Activated naive CD4-positive, alpha-beta T cell treated with anti-CD3 and anti-CD28 coated beads for 36 hours (primary cell): ENCODE measurements at places on chromosomes 1 and 21.
A peak's percentile ranks its signal among the peaks of the same experiment; 100 is the strongest.

DNA sequence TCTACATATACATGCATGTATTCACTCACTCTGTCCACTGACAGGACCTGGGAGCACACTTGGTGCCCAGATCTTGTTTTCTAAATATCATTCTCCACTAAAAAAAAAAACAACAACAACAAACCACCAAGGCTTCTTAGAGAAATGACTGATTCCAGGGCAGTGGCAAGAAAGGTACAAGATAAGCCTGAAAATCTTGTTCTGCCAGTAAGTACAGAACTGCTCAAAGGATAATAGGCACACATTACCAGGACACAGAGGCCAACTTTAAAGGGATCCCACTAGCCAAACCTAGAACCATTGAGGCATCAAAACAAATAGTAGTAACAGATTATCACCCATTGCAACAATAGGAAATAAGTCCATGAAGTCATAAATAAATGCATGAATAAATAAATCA, 10.7 kb downstream of the HSD11B1 start:
- peak overlapping the region; percentile 60 for H3K4me3 ChIP-seq
- peaks cover 14% of the 10 kb centered on the region for H3K36me3 ChIP-seq
- H3K4me1 ChIP-seq = peaks cover 64% of the 10 kb centered on the region
- no peak for DNase-seq

- DNase-seq = peak; percentile 87
- peak overlapping the region; percentile 68 for H3K27ac ChIP-seq
- peaks cover 7% of the 10 kb centered on the region for H3K36me3 ChIP-seq
- H3K27me3 ChIP-seq = no peaks in the 10 kb centered on the region
- H3K4me3 ChIP-seq = peak overlapping the region; percentile 97
These were observed 1.9 kb upstream of the DHRS3 start for GRCh38 chr1:12619792-12620487.

GRCh38 chr1:183279835-183280234, 93.8 kb downstream of the LAMC2 start:
- no peaks in the 10 kb centered on the region for H3K36me3 ChIP-seq
- no peaks in the 10 kb centered on the region for H3K27me3 ChIP-seq
- H3K4me1 ChIP-seq = no peaks in the 10 kb centered on the region
- H3K27ac ChIP-seq = no peak overlapping the region

GRCh38 chr21:45827302-45827692, 154.3 kb upstream of the COL6A1 start:
- H3K4me3 ChIP-seq = no peak overlapping the region
- no peaks in the 10 kb centered on the region for H3K27me3 ChIP-seq
- H3K27ac ChIP-seq = peak overlapping the region; percentile 21
- H3K4me1 ChIP-seq = peaks cover 12% of the 10 kb centered on the region

GRCh38 chr21:36260030-36260787, 59.8 kb upstream of the MORC3 start:
- H3K27me3 ChIP-seq = no peaks in the 10 kb centered on the region
- peak overlapping the region; percentile 59 for H3K27ac ChIP-seq
- H3K36me3 ChIP-seq = peaks cover 10% of the 10 kb centered on the region
- peaks cover 16% of the 10 kb centered on the region for H3K4me1 ChIP-seq

GRCh38 chr1:244988521-244988920, 124.2 kb upstream of the HNRNPU start:
- H3K27me3 ChIP-seq = no peaks in the 10 kb centered on the region
- H3K4me1 ChIP-seq = no peaks in the 10 kb centered on the region
- DNase-seq = no peak
- H3K4me3 ChIP-seq = no peak overlapping the region

DNA sequence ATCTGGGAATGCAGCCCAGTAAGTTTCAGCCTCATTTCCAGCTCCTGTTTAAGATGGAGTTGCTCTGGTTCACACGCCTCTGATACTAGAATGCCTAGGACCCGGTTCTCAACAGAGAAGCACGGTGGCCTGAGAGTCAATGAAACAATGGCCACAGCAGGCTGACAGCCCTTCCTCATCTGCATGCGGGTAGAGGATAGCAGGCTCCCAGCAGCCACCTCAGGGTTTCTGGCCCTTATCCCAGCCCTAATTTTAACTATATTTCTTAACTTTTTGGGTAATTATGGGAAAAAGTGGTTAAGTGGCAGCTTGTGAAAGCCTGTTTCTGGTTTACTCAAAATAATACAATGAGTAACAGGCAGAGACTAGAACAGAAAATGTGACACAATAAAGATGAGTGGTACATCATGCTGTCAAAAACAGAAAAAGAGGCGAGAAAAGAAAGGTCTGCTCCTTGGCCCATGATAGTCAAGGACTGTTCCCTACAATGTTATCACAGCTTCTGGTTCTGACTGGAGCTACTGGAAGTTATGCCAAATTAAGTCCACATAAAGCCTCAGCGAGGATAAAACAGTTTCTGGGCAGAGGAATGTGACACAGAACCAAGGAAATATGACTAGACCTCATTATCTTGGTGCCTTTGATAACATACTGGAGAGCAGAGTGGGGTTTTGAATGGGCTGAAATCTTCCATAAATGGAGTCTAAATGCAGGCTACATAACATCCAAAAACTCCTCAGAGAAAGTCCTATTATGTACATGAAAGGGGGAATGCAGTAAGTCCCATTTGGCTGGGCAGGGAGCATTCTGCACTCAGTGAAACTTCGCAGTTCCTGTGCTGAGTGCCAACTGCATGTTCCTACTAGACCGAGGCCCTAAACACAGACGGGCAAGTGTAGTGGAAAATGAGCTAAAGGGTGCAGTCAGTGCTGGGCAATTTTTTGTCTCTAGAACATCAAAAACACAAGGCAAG, 92.1 kb downstream of the NIBAN1 start:
- peak overlapping the region; percentile 79 for H3K27ac ChIP-seq
- H3K4me1 ChIP-seq = peaks cover 25% of the 10 kb centered on the region
- no peak overlapping the region for H3K4me3 ChIP-seq
- no peaks in the 10 kb centered on the region for H3K36me3 ChIP-seq
- peaks cover 25% of the 10 kb centered on the region for H3K27me3 ChIP-seq
- peak; percentile 31 for DNase-seq

DNA sequence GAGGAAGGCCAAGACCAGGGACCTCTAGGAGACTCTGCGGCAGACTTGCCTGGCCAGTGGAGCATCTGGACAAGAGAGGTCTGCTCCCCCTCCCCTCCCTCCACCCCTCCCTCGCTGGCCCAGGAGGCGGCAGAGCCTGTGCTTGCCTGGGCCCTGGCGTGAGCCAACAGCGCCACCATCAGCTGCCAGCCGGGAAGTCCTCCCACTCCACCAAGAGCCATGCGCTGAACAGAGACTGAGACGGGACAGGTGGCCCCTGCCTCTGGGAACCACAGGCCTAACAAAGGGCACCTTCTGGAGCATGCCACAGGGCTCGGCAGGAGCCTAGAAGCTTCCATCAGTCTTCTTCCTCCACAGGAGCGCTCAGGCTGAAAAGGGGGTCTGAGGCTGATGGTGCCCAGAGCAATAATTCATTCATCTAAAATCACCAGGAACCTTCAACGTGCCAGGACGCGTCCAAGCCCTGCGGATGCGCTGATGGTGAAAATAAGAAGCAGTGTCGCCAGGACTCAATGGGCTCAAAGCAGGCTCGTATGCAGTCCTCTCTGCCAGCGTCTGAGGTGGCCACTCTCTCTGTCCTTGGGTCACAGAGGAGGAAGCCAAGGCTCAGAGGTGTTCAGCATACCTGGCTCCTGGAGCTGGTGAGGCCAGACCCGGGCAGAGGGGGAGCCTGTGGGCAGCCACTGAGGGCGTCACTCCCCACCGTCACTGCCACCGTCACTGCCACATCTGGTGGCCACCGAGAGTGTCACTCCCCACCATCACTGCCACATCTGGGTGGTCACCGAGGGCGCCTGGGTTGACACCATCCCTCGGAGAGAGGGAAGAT, 161.2 kb downstream of the NPHP4 start:
- peaks cover 2% of the 10 kb centered on the region for H3K27me3 ChIP-seq
- H3K4me1 ChIP-seq = no peaks in the 10 kb centered on the region
- no peak overlapping the region for H3K27ac ChIP-seq
- no peaks in the 10 kb centered on the region for H3K36me3 ChIP-seq

GRCh38 chr1:6294080-6294889, 33.4 kb upstream of the GPR153 start:
- H3K4me1 ChIP-seq = no peaks in the 10 kb centered on the region
- no peak for DNase-seq
- no peaks in the 10 kb centered on the region for H3K27me3 ChIP-seq
- H3K27ac ChIP-seq = no peak overlapping the region
- peaks cover 8% of the 10 kb centered on the region for H3K36me3 ChIP-seq
- H3K4me3 ChIP-seq = no peak overlapping the region

GRCh38 chr1:81238129-81238528, 562.6 kb upstream of the ADGRL2 start:
- H3K27ac ChIP-seq = no peak overlapping the region
- no peaks in the 10 kb centered on the region for H3K4me1 ChIP-seq
- DNase-seq = no peak
- H3K36me3 ChIP-seq = no peaks in the 10 kb centered on the region
- no peak overlapping the region for H3K4me3 ChIP-seq

DNA sequence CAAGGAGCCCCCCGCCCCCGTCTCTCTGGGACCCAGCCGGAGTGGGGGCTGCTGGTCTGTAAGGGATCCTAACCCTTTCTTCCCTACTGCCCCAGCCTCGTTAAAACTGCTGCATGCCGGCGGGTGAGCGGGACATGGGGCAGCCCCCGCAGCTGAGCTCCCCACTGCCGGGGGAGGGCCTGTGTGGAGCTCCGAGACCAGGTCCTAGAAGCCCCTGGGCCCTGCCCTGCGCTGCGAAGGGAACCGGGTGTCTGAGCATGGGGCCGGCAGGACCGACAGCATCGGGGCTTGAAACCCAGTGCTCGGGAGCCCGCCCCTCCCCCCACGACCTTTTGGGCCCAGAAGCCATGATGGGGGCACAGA, 9.2 kb upstream of the COL6A1 start:
- H3K4me1 ChIP-seq = peaks cover 15% of the 10 kb centered on the region
- no peak overlapping the region for H3K4me3 ChIP-seq
- peaks cover 12% of the 10 kb centered on the region for H3K27me3 ChIP-seq
- no peak overlapping the region for H3K27ac ChIP-seq

- no peak overlapping the region for H3K4me3 ChIP-seq
- no peak for DNase-seq
- H3K4me1 ChIP-seq = no peaks in the 10 kb centered on the region
- no peaks in the 10 kb centered on the region for H3K36me3 ChIP-seq
- no peaks in the 10 kb centered on the region for H3K27me3 ChIP-seq
These were observed 131.0 kb upstream of the HMCN1 start for GRCh38 chr1:185603158-185603557.

DNA sequence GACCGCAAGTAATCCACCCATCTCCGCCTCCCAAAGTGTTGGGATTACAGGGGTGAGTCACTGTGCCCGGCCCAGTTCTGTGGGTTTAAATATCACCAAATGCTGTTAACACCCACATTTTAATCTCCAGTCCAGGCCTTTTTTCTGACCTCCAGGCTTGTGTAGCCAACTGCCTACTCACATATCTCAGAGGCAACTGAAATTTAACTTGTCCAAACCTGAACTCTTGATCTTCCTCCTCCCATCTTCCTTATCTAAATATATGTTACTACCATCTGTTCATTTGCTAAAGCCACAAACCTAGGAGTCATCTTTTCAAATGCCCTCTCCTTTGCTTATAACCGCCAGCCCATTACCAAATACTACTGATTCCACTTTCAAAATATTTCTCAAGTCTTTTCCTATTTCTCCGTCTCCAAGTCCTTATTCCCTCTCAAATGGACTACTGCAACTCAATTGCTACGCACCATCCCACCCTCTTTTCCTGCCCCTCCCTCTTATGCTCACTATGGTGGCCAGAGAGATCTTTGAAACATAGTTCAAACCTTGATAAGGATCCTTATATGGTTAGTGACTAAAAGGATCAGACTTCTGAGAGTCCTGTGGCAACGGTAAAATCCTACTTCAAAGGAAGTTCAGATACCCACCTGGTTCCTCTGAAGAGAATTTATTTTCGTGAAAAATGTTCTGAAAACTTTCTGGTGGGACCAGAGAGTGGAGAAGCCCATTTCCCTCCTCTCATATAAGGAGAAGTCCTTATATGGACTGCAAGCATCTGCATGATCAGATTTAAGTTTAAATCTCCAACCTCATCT, 78.5 kb upstream of the CDC42BPA start:
- no peak overlapping the region for H3K4me3 ChIP-seq
- H3K36me3 ChIP-seq = no peaks in the 10 kb centered on the region
- H3K4me1 ChIP-seq = no peaks in the 10 kb centered on the region
- no peak overlapping the region for H3K27ac ChIP-seq
- peaks cover 13% of the 10 kb centered on the region for H3K27me3 ChIP-seq
